ENCODE measurements at places on chromosomes 5 and 9. TPM values are rescaled to one million over a fixed set of nuclear protein-coding genes. Genes with fewer than 3 reads are reported as not detected.

GRCh38 chr5:91146905-91147600 is 236.1 kb downstream of the ARRDC3 start:
- H3K27ac ChIP-seq, result no peak overlapping the region
- DNase-seq, result no peak
- H3K4me3 ChIP-seq, result no peak overlapping the region
- H3K36me3 ChIP-seq, result no peaks in the 10 kb centered on the region
- H3K27me3 ChIP-seq, result no peaks in the 10 kb centered on the region
- peaks cover 6% of the 10 kb centered on the region for H3K4me1 ChIP-seq

GRCh38 chr5:31333475-31333874 is 140.0 kb downstream of the CDH6 start:
- H3K36me3 ChIP-seq, result no peaks in the 10 kb centered on the region
- no peaks in the 10 kb centered on the region for H3K4me1 ChIP-seq
- no peaks in the 10 kb centered on the region for H3K27me3 ChIP-seq
- no peak overlapping the region for H3K4me3 ChIP-seq

DNA sequence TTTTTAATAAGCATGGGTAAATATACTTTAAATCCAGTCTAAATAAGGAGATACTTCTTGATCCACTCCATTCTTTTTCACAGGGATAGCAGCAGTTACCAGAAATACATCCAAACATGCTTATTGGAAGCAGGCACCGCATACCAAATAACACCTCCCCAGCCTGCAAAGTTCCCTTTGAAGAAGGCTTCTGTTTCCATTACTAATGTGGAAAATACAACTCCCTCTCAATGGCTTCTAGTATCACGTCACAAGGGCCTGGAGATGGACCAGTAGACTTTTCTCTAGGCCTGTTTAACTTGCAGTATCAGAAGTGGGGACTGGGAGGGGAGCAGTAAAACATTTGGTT is 20.8 kb downstream of the TMEM245 start:
- H3K4me3 ChIP-seq, result no peak overlapping the region
- H3K27me3 ChIP-seq, result no peaks in the 10 kb centered on the region
- no peak overlapping the region for H3K27ac ChIP-seq
- peaks cover 9% of the 10 kb centered on the region for H3K4me1 ChIP-seq
- H3K36me3 ChIP-seq, result peaks cover 7% of the 10 kb centered on the region
- no peak for DNase-seq

DNA sequence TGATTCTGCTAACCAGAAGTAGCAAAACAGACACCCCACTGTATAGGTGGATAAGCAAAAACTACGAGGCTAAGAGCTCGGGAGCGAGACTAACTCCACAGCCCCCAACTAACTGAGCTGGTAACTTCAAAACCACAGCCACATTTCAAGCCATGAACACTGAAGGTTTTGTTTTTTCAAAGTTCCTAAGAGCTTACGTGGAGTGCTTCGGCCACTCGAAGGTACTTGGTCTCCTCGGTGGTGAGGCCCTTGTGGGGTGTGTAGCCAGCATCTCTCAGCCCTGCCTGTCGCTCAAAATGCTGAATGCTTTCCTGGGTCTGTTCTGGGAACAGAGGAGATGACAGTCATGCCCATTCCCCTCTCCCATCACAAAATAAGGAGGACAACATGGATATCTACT is 11.1 kb downstream of the KIAA1191 start:
- peaks cover 67% of the 10 kb centered on the region for H3K36me3 ChIP-seq
- DNase-seq, result peak; percentile 71
- H3K27me3 ChIP-seq, result no peaks in the 10 kb centered on the region
- no peaks in the 10 kb centered on the region for H3K4me1 ChIP-seq

DNA sequence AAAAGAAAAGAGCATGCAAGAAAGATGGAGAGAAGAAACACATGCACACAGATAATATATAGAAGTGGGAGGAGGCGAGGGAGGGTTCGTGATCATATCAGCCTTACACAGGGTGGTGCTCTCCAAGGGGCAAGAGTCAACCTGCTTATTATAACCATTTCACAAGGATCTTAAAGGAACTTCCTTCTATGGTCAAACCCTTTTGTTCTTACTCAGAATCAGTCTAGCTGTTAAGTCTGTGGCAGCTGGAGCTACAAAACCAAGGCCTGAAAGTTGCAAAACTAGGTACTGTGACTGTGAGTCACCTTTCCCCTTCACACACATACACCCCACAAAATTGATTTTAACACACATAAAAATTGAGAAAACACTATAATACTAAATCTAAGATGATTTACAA is 18.5 kb upstream of the ERMP1 start:
- H3K27me3 ChIP-seq, result no peaks in the 10 kb centered on the region
- H3K27ac ChIP-seq, result no peak overlapping the region
- no peak for DNase-seq
- H3K36me3 ChIP-seq, result no peaks in the 10 kb centered on the region
- no peak overlapping the region for H3K4me3 ChIP-seq

DNA sequence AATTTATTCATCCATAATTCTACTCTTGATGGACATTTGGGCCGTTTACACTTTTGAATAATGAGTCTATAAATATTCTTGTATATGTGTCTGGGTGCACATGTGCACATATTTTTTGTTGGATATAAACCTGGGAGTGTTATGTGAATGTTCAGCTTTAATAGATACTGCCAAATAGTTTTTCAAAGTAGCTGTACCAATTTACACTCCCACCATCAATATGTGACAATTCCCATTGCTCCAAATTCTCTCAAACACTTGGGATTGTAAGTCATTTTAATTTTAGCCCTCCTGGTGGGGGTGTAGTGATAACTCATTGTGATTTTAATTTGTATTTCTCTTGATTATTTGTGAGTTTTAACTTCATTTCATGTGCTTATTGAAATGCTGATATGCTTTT is 114.9 kb downstream of the GRIA1 start:
- no peak overlapping the region for H3K4me3 ChIP-seq
- DNase-seq, result no peak
- no peaks in the 10 kb centered on the region for H3K36me3 ChIP-seq
- peaks cover 4% of the 10 kb centered on the region for H3K4me1 ChIP-seq

DNA sequence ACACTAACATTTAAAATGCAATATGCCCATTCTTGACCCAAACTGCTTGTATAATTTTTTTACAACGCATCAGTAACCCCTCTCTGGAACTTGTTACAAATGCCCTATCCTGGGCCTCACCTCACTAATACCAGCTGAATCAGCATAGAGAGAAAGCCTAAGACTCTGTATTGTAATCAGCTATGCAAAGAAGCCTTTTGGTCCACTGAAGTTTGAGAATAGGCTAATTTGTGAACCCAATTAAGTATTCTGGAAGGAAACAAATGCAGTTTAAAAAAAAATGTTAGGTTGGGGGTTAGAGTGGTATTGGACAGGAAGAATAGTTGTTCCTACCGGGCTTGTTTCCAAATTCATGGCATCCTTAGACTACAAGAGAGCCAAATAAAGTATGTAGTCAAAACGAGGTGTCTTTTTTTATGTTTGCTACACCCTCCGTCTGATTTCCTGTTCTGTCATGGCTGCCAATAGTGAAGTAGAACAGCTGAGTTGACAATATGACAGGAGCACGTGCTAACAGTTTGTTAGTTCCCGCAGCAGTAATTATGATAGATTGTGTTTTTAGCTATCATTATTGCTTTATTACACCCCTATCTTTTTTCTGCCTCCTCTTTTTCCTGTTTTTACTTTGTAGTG is 1048.7 kb upstream of the NUDT12 start:
- H3K27me3 ChIP-seq, result no peaks in the 10 kb centered on the region
- no peak for DNase-seq
- H3K4me3 ChIP-seq, result no peak overlapping the region

GRCh38 chr5:107631805-107632362 is 38.9 kb downstream of the EFNA5 start:
- DNase-seq, result no peak
- H3K36me3 ChIP-seq, result no peaks in the 10 kb centered on the region
- H3K4me1 ChIP-seq, result no peaks in the 10 kb centered on the region
- no peak overlapping the region for H3K4me3 ChIP-seq
- no peak overlapping the region for H3K27ac ChIP-seq

GRCh38 chr9:27351438-27351837 is 54.5 kb upstream of the EQTN start:
- no peaks in the 10 kb centered on the region for H3K27me3 ChIP-seq
- peak overlapping the region; percentile 3 for H3K27ac ChIP-seq
- H3K4me1 ChIP-seq, result peaks cover 4% of the 10 kb centered on the region
- peak; percentile 86 for DNase-seq
- no peak overlapping the region for H3K4me3 ChIP-seq

DNA sequence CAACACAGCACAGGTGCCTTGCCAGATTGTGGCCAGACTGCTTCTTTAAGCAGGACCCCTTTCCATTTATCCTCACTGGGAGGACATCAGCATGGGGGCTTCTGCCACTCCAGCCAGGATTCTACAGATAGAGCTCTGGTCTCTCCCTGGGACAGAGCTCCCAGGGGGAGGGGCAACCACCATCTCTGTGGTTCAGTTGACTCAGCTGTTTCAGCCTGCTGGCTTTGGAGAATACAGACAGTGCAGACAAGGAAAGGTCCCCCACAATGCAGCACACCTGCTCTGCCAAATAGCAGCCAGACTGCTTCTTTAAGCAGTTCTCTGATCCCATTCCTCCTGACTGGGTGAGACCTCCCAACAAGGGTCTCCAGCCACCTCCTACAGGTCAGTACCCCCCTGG is 132.8 kb downstream of the OR2K2 start:
- no peak for DNase-seq
- H3K4me3 ChIP-seq, result no peak overlapping the region
- H3K4me1 ChIP-seq, result no peaks in the 10 kb centered on the region
- no peak overlapping the region for H3K27ac ChIP-seq

GRCh38 chr9:116774421-116775180 is 87.5 kb downstream of the TRIM32 start:
- H3K36me3 ChIP-seq, result no peaks in the 10 kb centered on the region
- no peak overlapping the region for H3K4me3 ChIP-seq
- no peak overlapping the region for H3K27ac ChIP-seq

GRCh38 chr5:153158608-153159007 is 331.9 kb upstream of the GRIA1 start:
- H3K27ac ChIP-seq, result no peak overlapping the region
- H3K36me3 ChIP-seq, result no peaks in the 10 kb centered on the region
- no peak for DNase-seq
- no peak overlapping the region for H3K4me3 ChIP-seq

GRCh38 chr5:73945505-73945904 is 319.5 kb downstream of the ARHGEF28 start:
- H3K27me3 ChIP-seq, result no peaks in the 10 kb centered on the region
- no peaks in the 10 kb centered on the region for H3K4me1 ChIP-seq
- no peak overlapping the region for H3K27ac ChIP-seq

DNA sequence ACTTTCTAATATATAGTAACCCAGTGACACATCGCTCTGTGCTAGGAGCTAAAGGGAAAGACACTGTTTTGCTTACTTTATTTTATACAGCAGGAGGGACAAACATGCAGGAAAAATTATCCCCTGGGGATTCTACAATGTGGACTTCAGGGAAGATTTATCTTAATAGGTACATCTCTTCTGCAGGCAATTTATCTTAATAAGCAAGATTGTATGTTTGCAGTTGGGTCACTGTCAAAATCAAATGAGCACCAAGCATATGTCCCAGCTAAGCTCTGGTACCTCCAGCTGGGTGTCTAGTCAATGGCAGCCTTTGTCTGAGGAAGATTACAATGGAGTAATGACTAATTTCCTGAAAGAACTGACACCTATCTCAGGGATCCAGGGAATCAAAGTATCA is 309.9 kb upstream of the PANK3 start:
- H3K4me1 ChIP-seq, result no peaks in the 10 kb centered on the region
- no peak for DNase-seq
- peaks cover 4% of the 10 kb centered on the region for H3K27me3 ChIP-seq
- no peak overlapping the region for H3K4me3 ChIP-seq
- H3K27ac ChIP-seq, result no peak overlapping the region
- no peaks in the 10 kb centered on the region for H3K36me3 ChIP-seq

DNA sequence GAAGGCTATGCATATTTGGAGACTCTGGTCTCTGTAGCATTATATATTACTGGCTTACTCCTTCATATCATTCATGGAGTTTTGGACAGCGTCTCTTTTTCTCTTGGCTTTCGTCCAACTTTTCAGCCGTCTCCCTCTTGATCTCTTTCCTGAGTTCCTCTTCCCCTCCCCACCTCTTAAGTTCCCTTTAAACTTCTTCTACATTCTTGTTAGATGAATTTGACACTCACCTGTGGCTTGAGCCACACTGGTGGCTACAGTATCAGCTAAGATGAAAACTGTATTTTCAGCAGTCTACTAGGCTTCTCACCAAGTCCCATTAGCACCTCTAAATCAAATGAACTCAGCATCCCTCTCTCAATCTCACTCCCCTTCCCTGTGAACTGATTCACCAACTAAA is 128.1 kb downstream of the STARD4 start:
- no peaks in the 10 kb centered on the region for H3K4me1 ChIP-seq
- H3K36me3 ChIP-seq, result no peaks in the 10 kb centered on the region
- H3K27me3 ChIP-seq, result no peaks in the 10 kb centered on the region
- peak; percentile 58 for DNase-seq

MFAP3 gene
- 28.7 TPM for polyA plus RNA-seq

SELENOP gene
- polyA plus RNA-seq, result 231 TPM

HSPB3 gene
- 1.7 TPM for polyA plus RNA-seq

CER1 gene
- polyA plus RNA-seq, result not detected

PCSK1 gene
- 0.34 TPM for polyA plus RNA-seq

GMCL2 gene
- not detected for polyA plus RNA-seq

SPINK1 gene
- 20.2 TPM for polyA plus RNA-seq

POLR3G gene
- 1.3 TPM for polyA plus RNA-seq
